ENCODE measurements at places on chromosomes 2 and 18.

DNA sequence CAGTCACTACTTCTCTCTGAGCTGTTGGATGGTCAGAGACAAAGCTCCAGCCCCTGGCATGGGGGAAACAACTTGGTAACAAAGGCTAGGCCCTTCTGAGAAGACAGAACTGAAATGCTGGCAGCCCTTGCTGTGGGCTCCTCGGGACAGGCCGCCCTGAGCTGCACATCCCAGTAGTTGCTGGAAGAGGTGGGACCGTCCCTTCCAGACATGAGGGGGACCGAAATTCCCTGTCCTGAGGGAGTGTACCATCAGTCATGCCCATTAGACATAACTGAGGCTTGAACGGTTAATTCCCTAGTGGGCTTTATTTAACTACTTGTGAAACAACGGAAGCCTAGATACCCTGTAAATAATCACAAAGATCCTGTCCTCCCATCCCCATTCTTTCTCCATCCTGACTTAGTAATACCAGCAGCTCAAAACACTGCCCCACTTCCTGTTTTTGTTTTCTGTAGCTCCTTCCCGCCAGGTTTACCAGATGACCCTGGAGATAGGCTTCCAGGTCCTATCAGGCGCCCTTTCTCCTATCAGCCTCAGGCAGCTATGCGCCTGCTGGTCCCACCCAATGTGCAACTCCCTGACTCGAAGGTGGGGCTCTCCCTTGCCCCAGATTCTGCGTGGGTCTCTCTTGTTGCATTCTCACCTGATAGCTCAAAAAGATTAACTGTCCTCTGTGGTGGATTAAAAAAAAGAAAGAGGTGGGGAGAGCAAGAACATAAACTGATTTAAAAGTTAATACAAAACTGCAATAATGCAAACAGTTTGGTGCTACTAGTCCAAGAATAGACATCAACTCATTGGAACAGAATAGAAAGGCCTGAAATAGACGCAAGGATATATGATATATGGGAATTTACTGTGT, 37.0 kb upstream of the NT5DC4 start:
- no peak for DNase-seq

GRCh38 chr18:68660354-68661183, 54.3 kb downstream of the TMX3 start:
- DNase-seq, result peak; percentile 68

- DNase-seq, result peak; percentile 14
Measured at GRCh38 chr2:40534528-40534927, 82.6 kb upstream of the SLC8A1 start.

DNA sequence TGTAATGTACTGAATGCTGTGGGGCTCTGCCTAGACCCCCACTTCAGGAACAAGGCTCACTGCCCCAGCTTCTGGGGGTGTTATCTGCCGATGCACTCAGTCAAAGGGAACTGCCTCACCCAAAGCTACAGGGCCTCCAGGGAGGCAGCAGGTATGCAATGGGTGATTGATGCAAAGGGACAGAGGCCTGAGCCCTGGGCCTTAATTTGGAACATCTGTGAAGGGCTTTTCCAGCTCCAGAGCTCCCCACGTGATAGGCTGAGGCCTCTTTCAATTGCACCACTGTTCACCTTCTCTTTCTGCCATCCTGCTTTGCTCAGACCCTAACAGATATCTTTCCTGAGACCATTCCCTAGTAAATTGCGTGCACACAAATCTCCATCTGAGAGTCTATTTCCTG, 131.0 kb downstream of the ATL2 start:
- no peak for DNase-seq

- peak; percentile 63 for DNase-seq
Measured at GRCh38 chr2:26530696-26531095, 52.8 kb upstream of the OTOF start.

- DNase-seq, result no peak
Measured at GRCh38 chr2:180607514-180608049, 372.8 kb upstream of the UBE2E3 start.

- DNase-seq, result no peak
Measured at GRCh38 chr2:133644846-133645245, 76.6 kb upstream of the NCKAP5 start.

- DNase-seq, result no peak
Measured at GRCh38 chr2:153875801-153876466, 4.2 kb downstream of the GALNT13 start.

DNA sequence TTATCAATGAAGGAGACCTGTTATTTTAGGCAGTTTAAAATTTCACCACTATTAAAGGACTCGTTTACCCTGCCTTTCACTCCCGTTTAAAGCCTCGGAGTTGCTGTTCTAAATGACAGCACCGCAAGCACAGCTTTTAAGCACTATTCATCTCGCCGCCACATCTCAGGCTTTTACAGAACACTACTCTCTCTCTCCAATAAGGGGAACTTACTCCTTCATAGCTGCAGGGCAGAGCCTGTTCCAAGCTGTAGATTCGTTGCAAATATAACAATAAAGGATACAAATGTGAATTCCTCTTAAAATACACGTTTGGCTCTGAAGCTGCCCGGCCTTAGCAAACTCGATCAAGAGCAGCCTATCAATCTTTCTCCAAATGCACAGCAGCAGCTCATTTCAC, 271.8 kb downstream of the ZNF521 start:
- DNase-seq, result no peak

- DNase-seq, result no peak
Measured at GRCh38 chr18:39062426-39062825, 1496.8 kb upstream of the CELF4 start.
